Left ventricle myocardium inferior (tissue), 1 donor: ENCODE measurements at places on chromosomes 12 and 14.

- no peak for DNase-seq
These were observed 274.1 kb upstream of the DAAM1 start for GRCh38 chr14:58914279-58914855.

DNA sequence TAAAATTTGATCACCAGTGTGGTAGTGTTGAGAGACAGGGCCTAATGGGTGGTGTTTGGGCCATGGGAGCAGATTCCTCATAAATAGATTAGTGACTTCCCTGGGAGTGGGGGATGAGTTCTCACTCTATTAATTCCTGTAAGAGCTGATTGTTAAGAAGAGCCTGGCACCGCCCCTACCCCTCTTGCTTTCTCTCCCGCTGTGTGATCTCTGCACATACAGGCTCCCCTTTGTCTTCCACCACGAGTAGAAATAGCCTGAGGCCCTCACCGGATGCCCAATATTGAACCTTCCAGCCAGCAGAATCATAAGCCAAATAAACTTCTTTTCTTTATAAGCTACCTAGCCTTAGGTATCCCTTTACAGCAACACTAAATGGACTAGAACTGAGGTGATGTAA lies 31.9 kb upstream of the CAND1 start:
- no peak for DNase-seq

- no peak for DNase-seq
These were observed 8.2 kb upstream of the TROAP start for GRCh38 chr12:49314811-49315210.

GRCh38 chr12:88549929-88550328 lies 30.3 kb downstream of the KITLG start:
- DNase-seq, result no peak

DNA sequence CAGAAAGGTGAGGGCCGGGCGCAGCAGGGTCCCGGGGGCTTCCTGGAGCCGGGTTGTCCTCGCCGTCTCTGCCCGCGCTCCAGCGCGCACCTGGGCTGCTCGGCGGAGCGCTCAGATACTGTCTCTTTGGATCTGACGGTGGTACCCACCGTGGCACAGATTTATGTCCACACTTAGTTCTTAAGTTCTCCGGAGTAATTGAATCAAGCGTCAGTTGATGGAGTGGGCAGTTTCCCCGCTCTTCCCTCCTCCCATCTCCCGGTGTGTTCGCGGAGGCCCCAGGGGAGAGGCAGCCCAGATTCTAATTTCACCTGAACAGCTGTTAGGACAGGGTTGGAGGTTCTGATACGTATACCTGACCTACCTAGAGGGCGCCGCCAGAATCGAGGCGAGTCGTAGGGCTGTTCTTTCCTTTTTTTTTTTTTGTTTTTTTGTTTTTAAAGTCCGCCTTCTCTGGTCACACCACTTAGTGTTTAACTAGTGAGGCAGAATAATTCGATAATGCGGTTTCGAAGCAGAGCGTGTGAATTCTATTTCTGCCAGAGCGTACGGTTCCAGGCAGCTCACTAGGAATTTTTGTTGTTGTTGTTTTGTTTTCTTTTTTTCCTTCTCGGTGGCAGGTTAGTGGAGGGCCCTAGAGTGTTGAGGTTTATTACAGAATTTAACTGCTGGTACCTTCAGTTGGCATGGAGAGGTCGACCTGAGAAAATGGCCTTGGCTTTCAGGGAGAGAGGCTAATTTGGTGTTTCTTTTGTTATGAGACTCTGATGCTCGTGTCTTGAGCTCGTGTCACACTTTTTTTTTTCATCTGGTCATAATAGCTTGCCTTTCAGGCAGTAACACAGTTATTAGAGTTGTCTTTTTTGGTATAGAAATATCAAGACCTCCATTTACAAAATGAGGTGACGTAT lies 22.3 kb upstream of the GNS start:
- no peak for DNase-seq

DNA sequence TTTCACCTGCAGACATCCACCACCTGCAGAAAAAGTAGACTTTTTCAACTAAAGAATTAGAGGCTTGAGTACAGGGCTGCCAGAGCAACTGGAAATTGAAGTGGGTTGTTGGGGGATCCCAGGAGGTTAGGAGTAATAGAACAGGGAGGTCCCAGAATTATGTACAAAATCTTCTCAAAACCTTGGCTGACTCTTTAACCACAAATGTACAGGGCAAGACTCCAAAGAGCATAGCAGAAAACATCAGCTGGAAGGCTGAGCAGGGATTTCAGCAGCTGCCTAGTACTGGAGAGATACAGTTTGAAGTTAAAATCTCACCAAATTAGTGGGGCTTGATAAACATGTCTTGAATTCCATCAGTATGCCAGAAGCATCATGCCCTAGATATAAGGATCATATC lies 191.6 kb downstream of the CRADD start:
- no peak for DNase-seq

GRCh38 chr14:45249856-45250575 lies 3.0 kb downstream of the MIS18BP1 start:
- DNase-seq, result no peak

DNA sequence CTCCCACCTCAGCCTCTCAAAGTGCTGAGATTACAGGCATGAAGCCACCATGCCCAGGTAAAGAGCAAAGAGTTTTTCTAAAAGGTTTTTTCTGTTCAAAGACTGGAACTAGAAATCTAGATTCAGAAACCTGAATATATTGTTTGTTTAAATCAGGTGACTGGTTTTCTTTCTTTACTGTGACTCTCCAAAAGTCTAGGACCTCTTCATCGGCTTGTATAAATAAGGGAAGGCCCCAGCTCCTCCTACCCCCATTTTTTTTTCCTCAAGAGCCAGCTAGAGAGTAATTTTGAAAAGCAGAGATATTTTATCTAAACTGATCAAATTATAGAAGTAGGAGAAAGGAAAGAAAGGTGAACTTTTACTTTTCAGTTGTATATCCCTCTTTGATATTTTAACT lies 48.0 kb downstream of the TMEM116 start:
- no peak for DNase-seq

- no peak for DNase-seq
These were observed 640 bp upstream of the ZFYVE1 start for GRCh38 chr14:73027546-73027945.

GRCh38 chr12:6295094-6295811 lies 15.2 kb upstream of the PLEKHG6 start:
- no peak for DNase-seq

DNA sequence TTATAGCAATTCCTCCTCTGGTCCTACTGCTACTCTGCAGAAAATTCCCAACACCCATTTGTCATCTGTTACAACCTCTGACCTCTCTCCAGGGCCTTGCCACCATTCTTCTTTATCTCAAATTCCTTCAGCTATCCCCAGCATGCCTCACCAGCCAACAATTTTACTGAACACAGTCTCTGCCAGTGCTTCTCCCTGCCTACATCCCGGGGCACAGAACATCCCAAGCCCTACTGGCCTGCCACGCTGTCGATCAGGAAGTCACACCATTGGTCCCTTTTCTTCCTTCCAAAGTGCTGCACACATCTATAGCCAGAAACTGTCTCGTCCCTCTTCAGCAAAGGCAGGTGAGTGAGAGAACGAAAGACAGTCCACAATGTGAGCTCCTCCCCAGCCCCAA lies 122.1 kb downstream of the TTLL5 start:
- DNase-seq, result no peak

DNA sequence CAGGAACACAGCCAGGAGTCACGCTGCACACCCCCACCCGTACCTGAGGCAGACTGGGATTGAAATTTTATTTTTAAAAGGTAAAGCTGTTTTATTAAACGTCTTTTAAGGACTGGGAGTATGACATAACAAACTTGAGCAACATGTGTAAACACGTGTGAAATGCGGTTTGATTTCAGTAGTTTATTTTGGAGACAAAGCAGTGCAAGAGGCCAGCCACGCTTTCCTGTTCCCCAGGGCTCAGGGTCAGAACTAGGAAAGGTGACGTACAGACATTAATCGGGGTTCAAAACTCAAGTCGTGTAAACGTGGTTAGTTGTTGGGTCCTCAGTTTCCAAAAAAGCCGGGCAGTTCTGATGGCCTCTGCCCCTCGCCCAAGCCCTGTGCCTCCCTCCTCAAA lies 16.7 kb downstream of the CHGA start:
- no peak for DNase-seq

GRCh38 chr12:77437206-77437605 lies 371.8 kb upstream of the E2F7 start:
- DNase-seq, result no peak

DNA sequence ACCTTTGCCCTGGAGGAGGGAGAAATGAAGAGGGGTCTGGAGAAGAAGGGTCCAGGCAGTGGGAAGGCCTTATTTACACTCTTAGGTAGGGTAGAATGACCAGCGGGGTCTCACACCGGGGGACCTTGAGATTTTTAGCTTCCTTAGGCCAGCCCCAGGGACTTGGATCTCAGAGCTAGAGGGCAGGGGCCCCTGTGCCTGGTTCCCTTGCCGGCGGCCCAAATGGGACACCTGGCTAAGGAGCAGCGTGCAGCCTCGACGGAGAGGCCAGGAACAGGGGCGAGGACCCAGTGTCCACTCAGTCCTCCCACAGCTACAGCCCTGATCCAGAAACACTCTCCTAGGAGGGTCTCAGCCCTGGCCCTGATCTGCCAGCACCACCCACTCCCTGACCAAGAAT lies 41.8 kb downstream of the DIO3 start:
- peak; percentile 4 for DNase-seq

GRCh38 chr12:127923501-127923900 lies 343.5 kb upstream of the TMEM132C start:
- DNase-seq, result no peak

DNA sequence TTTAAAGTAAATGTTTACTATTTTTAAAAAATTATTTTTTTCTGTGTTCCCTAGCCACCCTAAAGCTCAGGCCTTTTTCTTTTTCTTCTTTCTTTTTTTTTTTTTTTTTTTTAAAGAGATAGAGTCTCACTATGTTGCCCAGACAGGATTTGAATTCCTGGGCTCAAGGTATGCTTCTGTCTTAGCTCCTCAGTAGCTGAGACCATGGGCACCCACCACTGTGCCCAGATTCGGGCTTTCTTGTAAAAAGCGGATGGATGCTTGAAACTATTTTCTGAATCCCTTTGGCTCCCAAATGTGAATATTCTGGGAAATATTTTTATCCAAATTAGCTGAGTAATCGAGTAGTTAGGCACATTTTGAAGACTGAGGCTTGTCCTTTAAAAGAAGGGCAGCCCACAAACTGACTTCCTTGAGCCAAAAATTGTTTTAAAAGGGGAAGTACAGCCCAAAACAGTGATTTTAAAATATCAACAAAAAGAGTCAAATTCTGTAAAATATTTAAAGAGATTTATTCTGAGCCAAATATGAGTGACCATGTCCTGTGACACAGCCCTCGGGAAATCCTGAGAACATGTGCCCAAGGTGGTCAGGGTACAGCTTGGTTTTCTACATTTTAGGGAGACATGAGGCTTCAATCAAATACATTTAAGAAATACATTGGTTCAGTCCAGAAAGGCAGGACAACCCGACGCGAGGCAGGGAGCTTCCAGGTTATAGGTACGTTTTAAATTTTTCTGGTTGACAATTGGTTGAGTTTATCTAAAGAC lies 28.8 kb upstream of the HIGD1C start:
- DNase-seq, result no peak

DNA sequence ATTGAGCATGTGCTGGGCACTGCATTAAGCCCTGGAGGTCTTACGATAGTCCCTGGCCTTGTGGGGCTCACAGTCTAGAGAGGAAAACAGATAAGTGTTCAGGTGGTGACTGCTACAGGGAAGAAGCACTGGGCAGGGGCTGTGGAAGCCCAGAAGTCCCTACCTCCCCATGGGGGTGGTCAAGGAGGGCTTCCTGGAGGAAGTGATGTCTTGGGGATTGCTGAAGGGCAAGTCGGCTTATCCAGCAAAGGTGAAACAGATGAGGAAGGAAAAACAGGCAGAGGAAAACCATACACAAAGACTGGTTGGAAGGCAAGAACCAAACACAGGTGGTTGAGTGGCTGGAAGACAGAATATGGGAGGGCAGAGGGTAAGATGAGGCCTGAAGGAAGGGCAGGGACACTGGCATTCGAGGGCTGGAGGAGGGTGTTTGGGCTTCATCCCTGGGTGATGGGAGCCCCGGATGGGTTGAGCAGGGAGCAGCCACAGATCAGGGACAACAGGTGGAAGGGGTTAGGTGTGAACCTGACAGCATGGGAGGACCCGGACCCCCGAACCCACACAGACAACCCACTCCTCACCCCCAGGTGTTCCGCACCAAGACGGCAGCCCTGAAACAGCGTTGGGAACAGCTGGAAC lies 2.8 kb downstream of the CFAP73 start:
- no peak for DNase-seq

DNA sequence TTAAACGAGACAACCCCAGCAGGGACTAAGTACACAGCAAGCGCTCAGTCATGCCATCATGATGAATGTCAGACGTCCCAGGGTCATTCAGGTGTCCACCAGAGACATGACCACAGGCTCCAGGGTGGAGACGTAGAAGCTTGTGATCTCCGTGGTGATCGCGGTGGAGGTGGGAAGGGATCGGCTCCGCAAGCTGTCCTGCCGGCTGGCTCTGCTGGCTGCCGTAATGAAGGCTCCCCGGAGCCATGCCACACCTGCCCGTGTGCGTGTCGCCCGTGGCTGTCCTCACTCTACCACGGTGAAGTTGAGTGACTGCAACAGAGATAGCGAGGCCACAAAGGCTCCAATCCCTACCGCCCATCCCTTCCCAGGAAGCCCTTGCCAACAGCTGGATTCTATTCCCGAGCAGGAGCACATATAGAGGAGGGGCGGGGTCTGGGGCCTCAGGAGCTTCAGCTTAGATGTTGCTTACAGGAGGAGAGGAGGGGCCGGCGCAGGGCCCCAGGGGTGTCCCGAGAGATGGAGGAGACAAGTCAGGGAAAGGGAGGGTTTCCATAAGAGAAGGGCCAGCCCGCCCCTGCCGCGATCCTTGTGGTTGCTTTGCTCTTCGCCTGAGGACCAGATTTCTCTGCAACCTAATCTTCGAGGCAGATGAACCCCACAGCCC lies 332.6 kb upstream of the SFSWAP start:
- DNase-seq, result no peak

DNA sequence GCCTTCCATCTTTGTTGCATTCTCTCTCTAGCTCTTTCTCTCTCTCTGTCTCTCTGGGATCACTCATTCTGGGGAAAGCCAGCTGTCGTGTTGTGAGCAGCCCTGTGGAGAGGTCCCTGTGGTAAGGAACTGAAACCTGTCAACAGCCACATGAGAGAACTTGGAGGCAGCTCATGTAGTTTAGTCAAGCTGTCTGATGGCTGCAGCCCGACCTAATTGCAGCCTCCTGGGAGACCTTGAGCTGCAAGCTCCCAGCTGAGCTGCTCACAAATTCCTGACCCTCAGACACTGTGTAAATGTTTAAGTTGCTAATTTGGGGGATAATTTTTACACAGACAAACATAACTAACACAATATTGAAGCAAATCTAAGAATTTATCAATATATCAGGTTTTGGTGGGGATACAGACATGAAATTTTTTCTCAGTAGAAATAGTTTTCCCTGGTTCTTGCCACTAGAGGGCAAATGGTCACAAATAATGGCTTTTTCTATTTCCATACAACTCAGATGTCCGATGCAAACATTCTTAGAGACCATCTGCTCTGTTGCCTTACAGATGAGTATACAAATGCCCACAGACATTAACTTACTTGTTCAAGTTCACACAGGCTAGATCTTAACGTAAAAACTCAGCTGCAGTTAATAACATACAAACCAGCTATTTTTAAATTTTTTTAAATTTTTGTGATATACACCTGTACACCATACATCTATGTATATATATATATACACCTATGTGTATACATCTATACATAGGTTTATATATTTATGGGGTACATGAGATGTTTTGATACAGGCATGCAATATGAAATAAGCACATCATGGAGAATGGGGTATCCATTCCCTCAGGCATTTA lies 15.5 kb upstream of the KRR1 start:
- DNase-seq, result no peak
